Activated naive CD8-positive, alpha-beta T cell treated with anti-CD3 and anti-CD28 coated beads, Interleukin-2, amount 50 U/mL, for 16 hours (primary cell): ENCODE measurements at places on chromosomes 2 and 18.

GRCh38 chr2:118012778-118013177 is 1.1 kb downstream of the CCDC93 start:
- DNase-seq = no peak

DNA sequence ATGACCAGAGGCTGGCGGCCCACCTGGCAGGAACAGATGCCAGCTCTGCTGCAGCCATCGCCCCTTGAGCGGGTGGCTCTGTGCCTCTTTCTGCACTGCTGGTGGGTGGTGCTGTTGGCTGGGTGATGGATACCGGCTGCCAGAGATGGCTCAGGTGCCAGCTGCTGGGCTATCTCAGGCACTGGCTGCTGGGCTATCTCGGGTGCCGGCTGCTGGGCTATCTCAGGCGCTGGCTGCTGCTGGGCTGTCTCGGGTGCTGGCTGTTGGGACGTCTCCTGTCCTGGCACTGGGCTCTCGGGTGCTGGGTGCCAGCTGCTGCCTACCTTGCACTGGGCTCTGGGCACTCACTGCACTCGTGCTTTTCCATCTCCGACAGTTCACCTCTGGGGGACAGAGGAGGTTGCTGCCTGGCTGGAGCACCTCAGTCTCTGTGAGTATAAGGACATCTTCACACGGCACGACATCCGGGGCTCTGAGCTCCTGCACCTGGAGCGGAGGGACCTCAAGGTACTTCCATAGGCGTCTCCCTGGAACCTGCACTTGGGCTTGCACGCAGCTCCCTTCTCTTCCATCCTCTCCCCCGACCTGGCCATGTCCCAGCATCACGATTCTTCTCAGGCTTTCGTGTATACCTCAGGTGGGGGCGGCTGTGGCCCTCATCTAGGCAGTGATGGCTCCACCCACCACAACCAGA is 98.4 kb downstream of the USP40 start:
- no peak for DNase-seq

DNA sequence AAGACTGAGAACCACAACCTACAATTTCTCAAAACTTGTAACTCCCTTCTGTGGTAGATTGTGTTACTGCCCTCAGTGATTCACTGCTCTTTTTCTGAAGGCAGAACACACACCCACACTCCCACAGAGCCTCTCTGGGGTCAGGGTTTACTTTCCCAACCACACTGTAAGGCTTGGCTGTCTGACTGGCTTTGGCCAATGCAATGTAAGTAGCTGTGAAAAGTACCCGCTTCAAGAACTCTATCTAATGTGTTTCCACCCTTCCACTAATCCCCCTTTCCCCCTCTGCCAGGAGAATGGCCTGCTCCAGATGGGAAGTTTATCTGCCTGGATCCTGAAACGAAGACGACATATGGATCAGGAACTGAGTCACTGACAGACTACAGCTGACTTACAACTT is 222.7 kb downstream of the CDH2 start:
- DNase-seq = no peak

- no peak for DNase-seq
Measured at GRCh38 chr2:231900486-231900942, 25.7 kb downstream of the NPPC start.

GRCh38 chr2:152134488-152135280 is 35.8 kb upstream of the CACNB4 start:
- DNase-seq = no peak

GRCh38 chr2:241035818-241036396 is 37.5 kb downstream of the SNED1 start:
- DNase-seq = no peak

DNA sequence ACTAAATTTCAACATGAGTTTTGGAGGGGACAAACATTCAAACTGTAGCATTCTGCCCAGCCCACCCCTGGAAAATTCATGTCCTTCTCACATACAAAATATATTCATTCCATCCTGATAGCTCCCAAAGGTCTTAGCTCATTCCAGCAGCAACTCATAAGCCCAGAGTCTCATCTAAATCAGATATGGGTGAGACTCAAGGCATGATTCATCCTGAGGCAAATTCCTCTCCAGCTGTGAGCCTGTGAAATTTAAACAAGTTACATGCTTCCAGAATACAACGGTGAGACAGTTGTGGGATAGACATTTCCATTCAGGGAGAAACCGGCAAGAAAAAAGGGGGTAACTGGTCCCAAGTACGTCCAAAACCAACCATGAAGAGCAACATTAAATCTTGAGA is 43.5 kb upstream of the FAHD2A start:
- no peak for DNase-seq

DNA sequence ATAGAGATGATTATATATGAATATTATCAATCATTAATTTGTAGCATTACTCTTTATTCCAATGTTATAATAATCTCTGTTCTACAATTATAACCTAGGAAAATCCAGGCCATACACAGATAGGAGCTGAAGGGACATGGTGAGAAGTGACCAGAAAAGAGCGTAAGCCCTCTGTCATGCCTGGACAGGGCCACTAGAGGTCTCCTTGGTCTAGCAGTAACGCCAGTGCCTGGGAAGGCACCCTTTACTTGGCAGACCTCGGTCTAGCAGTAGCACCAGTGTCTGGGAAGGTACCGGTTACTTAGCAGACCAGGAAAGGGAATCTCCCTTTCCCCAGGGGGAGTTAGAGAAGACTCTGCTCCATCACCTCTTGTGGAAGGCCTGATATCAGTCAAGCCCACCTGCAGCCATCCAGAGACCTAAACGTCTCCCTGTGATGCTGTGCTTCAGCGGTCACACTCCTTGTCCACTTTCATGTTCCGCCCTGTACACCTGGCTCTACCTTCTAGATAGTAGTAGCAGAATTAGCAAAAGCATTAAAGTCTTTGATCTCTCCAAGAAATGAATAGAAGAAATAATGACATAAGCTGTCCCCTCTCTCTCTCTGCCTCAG is 447.5 kb upstream of the FSIP2 start:
- no peak for DNase-seq

GRCh38 chr2:147716906-147717305 is 127.9 kb upstream of the ACVR2A start:
- DNase-seq = no peak

GRCh38 chr2:226904592-226904991 is 68.7 kb downstream of the RHBDD1 start:
- no peak for DNase-seq

DNA sequence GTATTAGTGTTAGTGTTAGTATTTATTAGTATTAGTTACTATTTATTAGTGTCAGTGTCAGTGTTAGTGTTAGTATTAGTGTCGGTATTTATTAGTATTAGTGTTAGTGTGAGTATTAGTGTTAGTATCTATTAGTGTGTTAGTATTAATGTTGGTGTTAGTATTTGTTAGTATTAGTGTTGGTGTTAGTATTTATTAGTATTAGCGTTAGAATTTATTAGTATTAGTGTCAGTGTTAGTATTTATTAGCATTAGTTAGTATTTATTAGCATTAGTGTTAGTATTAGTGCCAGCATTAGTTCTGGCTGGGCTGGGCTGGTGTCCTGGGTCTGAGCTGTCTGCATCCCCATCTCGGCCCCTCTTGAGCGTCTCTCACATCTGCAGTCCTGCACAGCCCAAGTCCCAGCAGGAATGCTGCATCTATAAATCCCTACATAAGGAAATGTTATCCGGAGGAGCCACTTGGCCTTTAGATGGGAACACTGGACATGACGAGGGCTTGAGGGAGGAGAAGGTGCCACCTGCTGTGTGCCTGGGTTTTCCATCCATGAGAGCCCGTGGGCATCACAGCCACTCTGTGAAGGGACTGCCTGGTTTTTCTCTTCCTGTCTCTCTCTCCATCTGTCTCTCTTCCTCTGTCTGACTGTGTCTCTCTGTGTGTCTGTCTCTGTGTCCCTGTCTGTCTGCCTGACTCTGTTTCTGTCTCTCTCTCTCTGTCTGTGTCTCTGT is 33.6 kb downstream of the TWIST2 start:
- no peak for DNase-seq

DNA sequence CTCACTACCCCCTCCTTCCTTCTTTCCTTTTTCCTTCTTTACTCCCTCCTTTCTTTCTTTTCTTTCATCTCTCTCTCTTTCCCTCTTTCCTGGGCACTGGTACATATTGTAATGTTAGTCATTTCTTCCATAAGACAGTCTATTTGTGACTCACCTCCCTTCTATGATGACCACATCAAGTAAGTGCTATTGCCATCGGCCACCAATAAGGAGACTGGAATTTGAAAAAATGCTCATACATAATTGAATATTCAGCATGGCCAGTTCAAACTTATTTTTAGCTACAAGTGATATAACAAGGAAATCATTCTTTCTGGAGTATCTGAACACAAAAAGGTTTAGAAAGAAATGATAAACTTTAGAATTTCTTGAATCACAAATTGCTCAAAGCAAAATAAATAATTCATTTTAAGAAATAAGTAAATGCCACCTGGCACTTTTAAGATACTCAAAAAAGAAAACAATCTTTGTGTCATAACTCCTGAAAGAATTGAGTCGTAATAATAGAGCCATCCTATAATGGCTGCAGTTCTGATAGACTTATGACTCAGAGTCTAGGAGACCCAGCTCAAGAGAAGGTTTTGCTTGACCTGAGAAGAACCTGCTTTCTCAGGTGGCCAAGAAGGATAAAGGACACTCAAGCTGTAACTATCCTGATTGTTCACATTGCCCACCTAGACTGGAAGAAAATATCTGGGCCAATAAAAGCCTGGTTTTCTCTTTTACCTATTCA is 51.6 kb upstream of the CCBE1 start:
- no peak for DNase-seq

DNA sequence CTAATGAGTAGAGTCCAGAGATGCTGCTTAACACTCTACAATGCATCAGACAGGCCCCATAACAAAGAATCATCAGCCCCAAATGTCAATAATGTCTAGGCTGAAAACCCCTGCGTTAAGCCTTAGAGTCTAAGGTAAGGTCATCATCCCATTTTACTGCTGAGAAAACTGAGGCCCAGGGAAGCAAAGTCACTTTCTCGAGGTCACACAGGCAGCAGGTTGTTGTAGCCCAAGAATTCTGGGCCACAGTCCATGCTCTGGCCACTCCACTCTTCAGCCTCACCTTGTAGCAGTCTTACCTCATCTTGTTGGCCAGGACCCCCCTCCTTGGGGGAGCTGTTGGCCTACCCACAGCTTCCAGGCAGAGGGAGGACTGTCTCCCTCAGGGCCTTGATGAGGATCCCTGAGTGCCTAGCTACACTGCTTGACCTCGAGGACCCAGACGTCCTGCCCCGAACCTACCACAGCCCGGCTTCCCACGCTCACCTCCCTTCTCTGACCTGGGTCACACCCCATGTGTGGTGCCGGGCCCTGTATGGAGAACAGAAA is 54.4 kb downstream of the SMAD7 start:
- DNase-seq = no peak
